Mammary epithelial cell (primary cell): ENCODE measurements at places on chromosomes 16 and 17.
A peak's percentile ranks its signal among the peaks of the same experiment; 100 is the strongest.

DNA sequence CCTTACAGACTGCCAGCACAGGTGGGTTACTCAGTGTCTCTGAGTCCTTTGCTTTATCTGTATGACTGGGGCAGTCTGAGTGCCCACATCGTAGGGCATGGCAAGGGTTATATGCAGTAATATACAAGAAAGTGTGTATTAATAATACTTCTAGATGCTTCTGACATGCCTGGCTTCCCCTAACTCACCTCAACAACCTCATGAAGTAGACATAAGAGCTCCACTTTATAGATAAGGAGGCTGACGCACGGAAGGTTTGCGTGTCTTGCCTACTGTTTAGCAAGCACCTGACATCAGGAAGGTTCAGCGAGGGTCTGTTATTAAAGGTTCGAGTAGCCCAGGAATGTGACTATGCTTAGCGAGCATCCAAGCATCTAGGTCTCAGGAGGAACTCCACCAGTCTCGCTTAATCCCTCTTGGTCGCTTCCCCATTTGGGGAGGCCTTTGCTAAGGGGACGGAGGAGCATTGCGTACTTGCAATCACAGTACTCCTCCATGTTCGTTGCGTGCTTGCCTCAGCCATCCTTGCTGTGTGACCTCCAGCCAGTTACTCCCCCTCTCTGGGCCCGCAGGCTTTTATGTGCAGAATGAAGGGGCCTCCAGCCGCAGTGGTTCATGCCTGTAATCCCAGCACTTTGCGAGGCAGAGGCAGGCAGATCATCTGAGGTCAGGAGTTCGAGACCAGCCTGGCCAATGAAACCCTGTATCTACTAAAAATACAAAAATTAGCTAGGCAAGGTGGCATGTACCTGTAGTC lies 1.6 kb downstream of the KCNG4 start:
- no peak for DNase-seq

GRCh38 chr16:66714654-66715307 lies 18.2 kb upstream of the CMTM4 start:
- DNase-seq = peak; percentile 82

DNA sequence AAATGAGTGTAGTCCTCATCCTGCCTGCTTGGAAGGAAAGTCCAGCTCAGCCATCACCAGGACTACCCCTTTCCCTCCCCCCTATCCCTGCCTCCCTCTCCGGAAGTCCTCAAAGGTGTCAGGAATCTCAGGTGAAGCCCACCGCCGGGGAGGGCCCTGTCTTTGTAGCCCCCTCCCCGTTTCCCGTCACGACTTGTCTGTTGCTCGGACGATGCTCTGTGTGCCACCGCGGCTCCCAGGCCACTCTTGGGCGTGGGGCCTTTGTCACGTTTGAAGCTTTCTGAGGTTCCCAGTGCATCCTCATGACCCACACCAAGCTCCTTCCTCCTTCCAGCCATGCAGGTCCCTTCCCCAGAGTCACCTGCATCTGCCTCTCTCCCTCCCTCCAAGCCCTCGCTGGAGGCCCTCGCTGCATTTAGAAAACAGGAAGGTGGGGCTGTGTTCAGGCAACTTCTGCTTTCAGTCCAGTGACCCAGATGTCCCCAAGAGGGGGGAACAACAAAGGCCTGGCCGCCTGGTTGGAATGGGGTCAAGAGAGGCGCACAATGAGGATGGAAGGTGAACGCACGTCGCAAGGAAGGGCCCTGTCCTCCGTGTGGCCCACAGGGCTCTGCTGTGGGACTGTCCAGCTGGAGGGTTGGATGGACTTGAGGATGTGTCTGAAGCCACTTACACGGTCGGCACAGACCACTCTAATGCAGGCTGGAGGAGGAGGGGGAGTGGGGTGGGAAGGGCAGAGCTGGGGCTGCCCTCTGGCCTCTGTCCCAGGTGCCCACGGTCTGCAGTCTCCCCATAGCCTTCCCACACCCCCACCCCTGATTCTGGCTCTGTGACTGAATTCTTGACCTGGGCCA lies 59.9 kb downstream of the OR1D5 start:
- no peak for DNase-seq

GRCh38 chr17:17810895-17811248 lies 25.9 kb downstream of the SREBF1 start:
- DNase-seq = no peak

- no peak for DNase-seq
These were observed 35.0 kb upstream of the SLC5A10 start for GRCh38 chr17:18916816-18917500.

- DNase-seq = peak; percentile 72
These were observed 114.2 kb downstream of the METRNL start for GRCh38 chr17:83193336-83194185.

DNA sequence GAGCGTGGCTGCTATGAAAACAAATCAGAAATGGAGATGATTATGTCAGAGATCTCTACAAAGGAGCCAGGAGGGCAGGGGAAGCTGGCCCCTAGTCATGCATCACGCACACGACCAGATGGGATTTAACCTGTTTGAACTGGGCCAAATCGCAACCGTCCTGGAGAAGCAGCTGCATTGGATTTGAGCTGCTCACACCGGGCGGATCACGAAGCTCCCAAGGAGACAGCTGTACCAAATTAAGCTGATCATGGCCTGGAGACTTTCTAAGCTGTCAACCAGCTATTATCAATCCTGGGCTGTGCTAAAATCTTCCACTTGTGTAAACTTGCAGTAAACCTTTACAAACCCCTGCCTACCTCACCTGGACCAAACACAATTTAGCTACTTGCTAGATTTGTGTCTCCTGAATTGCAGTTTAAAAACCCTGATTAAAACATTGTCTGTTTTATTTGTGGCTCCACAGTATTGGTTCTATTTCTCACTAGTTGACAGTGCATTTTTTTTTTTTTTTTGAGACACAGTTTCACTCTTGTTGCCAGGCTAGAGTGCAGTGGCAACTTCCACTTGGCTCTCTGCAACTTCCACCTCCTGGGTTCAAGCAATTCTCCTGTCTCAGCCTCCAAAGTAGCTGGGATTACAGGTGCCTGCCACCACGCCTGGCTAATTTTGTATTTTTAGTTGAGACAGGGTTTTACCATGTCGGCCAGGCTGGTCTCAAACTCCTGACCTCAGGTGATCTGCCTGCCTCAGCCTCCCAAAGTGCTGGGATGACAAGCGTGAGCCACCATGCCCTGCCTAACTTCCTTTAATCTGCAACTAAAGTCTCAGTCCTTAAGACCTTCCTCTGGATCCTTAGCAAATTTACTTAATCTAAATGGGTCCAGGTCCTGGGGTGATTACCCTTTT lies 98.3 kb upstream of the GRIN2A start:
- DNase-seq = no peak

DNA sequence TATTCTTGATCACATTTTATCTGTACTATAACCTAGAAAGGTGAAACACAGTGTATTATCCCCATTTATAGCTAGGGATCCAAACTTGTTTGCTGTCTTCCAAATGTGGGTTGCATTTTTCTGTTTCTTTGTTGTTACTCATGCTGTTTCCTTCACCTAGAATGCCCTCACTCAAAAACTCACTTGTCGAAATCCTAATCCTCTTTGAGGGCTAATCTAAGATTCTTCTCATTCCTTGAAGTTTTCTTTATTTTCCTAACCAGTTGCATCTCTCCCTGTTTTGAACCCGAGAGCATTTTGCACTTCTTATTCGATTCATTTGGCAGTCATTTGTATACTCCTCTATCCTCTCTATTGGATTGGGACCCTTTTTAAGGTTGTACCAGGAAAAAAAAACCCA lies 9.6 kb downstream of the CALCOCO2 start:
- no peak for DNase-seq

GRCh38 chr17:50609380-50610074 lies 25.2 kb upstream of the ABCC3 start:
- DNase-seq = no peak

- DNase-seq = no peak
These were observed 26.8 kb upstream of the HOXB13 start for GRCh38 chr17:48755356-48755755.

DNA sequence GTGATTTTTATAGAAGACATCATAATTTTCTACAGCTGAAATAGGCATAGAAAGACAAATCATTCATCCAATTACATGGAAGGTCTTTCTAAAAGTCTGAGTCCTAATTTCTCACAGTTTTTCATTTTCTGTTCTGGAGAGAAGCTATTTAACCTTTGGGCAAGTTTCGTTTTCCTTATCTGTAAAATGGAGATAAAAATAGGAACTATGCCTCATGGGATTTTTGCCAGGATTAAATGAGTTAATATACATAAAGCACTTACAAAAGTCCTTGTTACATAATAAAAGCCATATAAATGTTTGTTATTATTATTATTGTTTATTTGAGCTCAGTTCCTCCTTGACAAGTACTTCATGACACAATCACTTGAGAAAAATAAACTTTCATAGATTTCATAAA lies 121.4 kb downstream of the SKAP1 start:
- no peak for DNase-seq

DNA sequence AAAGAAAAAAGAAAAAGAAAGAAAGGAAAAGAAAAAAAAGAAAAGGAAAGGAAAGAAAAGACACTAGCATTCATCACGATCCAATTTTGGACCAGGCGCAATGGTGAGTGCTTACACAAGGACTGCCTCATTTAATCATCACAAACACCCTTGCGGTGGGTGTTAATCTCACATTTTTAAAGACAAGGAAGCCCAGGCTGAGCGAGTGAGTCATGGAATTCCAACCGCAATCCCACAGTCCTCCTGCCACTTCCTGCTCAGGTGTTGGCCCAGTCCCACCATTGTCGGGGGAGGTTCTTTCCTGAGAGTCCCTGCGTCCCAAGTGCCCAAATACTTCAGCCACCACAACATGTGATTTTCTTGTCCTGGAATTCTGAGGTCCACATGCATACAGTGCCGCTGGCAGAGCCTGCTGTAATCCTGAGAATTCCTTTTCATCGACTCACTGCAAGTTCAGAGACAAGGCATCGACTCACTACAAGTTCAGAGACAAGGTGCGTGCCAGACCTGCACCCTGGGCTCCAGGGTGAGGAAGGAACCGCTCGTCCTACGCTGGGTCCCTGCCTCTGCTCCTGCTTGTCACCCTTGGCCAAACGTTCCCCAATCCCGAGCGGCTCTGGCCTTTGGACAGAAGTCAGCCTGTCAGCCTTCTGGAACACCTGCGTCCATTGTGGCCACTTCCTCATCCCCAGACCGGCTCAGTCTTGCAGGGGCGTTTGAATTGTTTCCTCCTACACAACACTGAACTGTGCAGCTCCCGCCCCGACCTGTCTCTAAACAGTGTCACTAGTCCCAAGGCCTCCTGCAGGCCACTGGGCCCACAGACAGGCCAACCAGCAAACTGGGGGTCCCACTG lies 5.8 kb downstream of the ZG16B start:
- peak; percentile 99 for DNase-seq

DNA sequence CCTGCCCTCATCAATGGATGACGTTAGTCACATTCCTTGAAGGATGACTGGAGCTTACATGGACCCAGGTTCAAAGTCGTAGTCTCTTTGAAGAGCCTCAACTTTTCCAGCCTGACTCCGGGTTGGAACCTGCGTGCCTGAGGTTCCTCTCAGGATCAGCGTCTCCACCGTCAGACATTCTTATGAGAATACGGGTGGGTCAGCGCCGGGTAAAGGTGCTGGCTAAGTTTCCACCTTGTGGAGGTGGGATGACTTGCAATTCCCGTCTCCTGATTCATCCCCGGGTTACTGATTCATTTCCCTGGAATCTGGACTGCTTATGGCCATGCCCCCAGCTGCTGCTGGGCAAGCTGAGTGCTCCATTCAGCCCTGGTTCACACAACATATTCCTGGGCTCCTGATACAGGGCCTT lies 38.9 kb upstream of the CMIP start:
- DNase-seq = peak; percentile 98

DNA sequence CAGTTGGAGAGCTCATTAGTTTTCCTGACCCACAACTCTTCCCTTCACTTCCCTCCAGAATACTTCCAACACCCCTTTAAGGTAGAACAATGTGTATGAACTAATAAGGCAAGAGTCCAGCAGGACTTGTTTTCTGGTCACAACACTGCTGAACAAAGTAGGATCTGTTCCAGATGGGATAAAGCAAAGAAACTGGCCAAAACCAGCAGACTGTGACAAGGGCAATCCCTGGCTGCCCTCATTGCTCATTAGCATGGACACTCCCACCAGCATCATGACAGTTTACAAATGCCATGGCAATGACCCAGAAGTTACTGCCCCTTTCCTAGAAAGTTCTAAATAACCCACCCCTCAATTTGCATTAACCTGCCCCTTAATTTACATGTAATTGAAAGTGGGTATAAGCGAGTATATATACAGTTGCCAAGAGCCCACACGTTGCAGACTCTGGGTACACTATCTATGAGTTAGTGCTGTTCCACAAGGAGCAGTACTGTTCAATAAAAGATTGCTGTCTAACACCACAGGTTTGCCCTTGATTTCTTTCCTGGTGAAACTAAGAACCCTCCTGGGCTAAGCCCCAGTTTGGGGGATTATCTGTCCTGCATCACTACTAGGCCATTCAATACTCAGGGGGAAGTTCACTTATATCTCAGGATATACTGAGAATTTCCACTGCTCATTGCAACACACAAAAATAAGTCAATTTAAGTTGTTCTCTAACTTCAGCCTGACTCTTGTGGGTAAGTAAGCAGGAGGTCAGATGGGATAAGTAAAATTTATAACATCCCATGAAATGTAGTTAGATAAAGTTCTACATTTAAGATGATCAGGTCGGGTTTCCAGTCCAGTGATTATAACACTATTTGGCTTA lies 82.3 kb downstream of the SSH2 start:
- DNase-seq = no peak

- no peak for DNase-seq
These were observed 54.8 kb downstream of the CDH13 start for GRCh38 chr16:82681592-82681991.

DNA sequence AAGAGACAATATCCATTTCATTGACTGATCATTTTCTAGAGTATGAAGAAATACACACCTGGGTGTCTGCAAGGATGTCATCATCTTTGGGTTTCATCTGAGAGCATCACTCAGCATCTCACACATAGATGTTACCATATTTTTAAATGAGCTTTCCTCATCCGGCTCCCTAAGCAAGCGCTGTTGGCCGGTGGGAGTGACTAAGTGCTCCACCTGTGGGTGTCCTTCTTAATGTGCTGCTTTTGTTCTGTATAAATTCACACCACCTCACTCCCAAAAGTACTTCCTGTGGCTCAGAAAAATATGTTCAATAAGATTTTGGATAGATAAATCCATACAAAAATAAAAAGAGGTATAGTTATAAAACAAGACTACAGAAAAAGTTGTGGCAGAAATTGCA lies 7.4 kb downstream of the SSTR2 start:
- no peak for DNase-seq

DNA sequence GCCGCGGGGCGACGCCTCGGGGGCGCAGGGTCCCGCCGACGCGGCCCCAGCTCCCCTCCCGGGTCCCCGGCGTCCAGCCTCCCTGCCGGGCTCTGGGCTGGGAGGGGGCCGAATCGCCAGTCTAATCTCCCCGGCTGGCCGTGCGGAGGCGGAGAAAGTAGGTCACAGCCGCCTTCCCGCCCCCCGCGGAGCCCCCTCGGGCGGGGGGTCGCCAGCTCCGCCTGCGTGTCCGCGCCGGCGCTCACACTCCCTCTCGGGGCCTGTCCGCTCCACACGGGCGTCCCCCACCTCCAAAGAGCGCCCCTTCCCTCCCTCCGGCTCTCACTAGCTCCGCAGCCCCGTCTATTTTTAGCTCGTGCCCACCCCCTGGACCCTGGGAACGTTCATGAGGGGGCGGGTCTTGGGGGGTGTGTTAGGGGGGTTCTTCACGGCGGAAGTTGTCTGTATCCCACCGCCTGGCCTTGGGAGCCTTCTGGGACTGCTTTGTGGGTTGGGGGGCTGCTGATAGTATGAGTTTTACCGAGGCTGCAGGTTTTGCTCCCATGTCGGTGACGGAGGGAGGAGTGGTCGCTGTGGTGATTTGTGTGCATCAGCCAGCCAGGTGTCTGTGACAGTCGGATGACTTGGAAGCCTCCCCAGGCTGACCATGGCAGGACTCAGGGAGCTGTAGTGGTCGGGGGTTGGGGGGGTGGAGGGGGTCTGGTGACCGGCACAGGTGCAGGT lies 1.1 kb downstream of the ATP1B2 start:
- DNase-seq = no peak
